ENCODE measurements at places on chromosomes 5 and 9.

DNA sequence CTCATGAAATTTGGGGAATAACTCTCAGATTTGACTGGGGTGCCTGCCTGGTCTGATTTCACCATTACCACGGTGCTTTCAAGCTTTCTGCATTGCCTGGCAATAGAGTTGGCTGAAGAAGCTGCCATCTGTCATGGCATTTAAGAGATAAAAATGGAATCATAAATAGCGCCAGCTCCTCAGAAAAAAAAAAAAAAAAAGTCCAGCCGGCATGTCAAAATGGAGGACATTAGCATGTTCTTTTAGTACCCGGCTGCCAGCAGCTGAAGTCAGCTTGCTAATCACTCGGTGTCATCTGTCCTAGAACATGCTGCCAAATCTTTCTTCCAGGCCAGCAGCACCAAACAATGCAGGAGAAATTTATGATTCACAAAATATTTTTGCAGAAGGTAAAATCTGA lies 57.7 kb upstream of the CER1 start:
- no peak for DNase-seq

- DNase-seq: no peak
These were observed 53.0 kb downstream of the FCHO2 start for GRCh38 chr5:73008831-73009230.

DNA sequence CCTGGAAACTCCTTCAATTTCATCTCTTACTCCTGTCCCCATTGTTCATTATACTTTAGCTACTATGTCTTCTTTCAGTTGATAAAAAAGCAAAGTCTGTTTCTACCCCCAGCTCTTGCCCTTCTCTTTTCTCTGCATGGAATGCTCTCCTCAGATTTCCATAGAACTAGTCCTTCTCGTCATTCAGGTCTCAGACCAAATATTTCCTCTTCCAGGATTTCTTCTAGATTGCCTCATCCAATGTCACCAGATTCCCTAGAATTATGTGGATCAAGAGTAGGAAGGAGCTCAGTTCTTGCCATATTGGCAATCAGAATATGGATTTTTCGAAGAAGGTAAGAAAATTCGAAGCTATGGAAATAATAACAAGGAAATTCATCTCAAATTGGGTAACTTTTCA lies 176.1 kb downstream of the GABRG2 start:
- DNase-seq: no peak

- DNase-seq: no peak
These were observed 38.4 kb downstream of the EBF1 start for GRCh38 chr5:159061179-159061796.

GRCh38 chr9:93020151-93020550 lies 38.4 kb upstream of the SUSD3 start:
- no peak for DNase-seq

- DNase-seq: no peak
These were observed 31.0 kb downstream of the PCDHGC5 start for GRCh38 chr5:141519605-141520565.

- no peak for DNase-seq
These were observed 127.8 kb downstream of the FOCAD start for GRCh38 chr9:20811872-20812271.

GRCh38 chr5:16987776-16988175 lies 51.7 kb upstream of the MYO10 start:
- DNase-seq: no peak

DNA sequence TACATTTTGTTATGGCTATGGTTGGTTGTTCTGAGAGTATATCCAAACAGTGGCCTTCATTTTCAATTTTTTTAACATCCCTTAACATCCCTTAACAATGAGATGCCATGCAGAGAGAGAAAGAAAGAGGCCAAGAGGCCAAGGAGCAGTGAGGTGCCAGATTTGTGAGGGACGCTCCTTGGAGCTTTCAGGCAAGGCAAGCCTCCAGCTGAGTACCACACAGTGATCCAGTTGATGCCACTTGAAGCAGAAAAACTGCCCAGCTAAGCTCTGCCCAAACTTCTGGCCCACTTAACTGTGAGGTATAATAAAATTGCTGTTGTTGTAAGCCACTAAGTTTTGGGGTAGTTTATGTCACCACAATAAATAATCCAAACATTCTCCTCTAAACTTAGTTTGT lies 22.6 kb upstream of the EMB start:
- DNase-seq: no peak

- no peak for DNase-seq
These were observed 54.9 kb downstream of the RICTOR start for GRCh38 chr5:39019254-39019653.

GRCh38 chr5:122921826-122922225 lies 76.4 kb downstream of the SNX24 start:
- no peak for DNase-seq

GRCh38 chr5:146699664-146700418 lies 178.7 kb downstream of the PPP2R2B start:
- no peak for DNase-seq

- no peak for DNase-seq
These were observed 99.5 kb downstream of the PAX5 start for GRCh38 chr9:36934478-36935065.

Data from activated T-cell treated with anti-CD3 and anti-CD28 coated beads, Interleukin-2, amount 50 U/mL, for 1 hour (primary cell).